CD4-positive, alpha-beta T cell treated with Interleukin-4 for 1 hour (primary cell): ENCODE measurements at places on chromosomes 16 and 17.

DNA sequence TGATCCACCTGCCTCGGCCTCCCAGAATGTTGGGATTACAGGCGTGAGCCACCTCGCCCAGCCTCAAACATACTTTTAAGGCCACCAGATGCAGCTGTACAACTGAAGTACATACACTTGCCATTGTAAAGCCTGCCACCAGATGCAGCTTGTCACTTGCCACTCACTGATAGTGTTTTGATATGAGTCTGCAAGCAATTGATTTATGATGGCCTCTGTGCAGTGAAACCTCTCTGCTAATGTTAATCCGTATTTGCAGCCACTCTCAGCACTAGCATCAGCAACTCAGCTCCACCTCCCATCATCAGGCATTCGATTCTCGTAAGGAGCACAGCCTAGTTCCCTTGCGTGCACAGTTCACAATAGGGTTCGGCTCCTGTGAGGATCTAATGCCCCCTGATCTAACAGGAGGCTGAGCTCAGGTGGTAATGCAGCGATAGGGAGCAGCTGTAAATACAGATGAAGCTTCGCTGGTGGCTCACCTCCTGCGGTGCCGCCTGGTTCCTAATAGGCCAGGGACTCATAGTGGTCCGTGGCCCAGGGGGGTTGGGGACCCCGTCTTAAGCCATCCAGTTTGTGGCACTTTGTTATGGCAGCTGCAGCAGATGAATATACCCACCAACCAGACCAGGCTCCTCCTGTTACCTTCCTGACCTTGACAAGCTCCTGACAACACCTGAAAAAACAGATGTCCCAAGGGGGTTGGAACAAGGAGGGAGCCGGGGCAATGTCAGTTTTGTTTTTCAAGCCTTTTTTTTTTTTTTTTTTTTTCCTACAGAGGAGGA is 1.3 kb upstream of the HERPUD1 start:
- DNase-seq: no peak

GRCh38 chr16:11147033-11147753 is 108.8 kb downstream of the SOCS1 start:
- no peak for DNase-seq

- no peak for DNase-seq
Measured at GRCh38 chr17:65243838-65244625, 106.9 kb downstream of the RGS9 start.

DNA sequence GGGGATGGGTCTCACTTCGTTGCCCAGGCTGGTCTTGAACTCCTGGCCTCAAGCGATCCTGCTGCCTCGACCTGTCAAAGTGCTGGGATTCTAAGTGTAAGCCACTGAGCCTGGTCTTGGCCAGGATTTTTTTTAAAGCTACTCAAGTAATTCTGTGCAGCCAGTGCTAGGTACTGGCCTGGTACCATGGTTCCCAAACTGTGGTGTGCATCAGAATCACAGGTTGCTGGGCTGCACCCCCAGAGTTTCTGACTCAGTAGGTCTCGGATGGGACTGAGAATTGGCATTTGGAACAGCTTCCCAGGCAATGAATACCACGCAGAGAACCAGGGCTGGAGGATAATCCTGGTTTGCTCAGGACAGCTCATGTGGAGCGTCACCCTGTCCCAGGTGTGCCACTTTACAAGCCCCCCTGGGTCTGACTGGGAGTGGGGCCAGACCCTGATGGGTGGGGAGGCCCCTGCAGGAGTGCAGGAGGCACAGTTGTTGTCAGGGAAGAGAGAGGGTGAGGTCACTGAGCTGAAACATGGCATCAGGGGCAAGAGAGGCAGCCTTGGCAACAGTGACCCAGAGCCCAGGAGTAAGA is 10.7 kb upstream of the MRPS23 start:
- DNase-seq: no peak

GRCh38 chr16:46746821-46747776 is 1.0 kb downstream of the MYLK3 start:
- no peak for DNase-seq

DNA sequence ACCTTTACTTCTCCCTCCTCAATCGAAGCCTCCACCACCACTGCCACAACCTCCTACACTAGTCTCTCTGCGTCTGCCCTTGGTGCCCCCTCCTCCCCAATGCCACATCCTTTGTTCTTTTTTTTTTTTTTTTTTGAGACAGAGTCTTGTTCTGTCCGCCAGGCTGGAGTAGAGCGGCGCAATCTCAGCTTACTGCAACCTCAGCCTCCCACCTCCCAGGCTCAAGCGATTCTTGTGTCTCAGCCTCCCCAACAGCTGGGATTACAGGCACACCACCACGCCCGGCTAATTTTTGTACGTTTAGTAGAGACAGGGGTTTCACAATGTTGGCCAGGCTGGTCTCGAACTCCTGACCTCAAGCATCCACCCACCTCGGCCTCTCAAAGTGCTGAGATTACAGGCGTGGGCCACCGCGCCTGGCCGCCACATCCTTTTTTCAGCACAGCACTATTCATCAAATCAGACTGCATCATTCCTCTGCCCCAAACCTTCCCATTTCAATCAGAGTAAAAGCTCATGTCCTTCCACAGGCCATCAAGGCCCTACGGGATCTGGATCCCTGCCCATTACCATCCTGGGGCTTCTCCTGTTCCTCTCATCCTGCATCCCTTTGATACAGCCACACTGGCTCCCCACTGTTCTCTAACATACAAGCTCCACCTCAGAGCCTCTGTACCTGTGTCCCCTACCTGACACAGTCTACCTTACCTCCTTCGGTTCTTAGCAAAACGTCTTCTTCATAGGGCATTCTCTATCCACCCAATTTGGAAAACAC is 2.0 kb downstream of the KLHL11 start:
- no peak for DNase-seq

DNA sequence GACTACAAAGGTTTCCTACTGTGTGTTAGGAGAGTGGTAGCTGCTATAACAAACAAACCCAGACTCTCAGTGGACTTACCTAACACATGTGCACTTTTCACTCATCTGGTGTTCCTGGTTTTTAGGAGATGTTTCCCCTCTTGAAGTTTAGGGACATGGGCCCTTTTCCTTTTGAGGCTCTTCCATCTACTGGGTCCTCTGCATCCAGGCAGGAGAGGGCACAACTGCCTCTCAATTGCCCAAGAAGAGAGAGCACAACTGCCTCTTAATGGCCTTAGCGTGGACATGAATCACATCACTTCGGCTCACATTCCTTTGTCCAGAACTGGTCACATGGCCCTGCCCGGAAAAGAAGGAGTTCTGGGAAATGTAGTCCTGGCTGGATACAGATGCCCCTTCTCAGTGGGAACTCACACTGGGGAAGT is 9.8 kb upstream of the TNRC6C start:
- no peak for DNase-seq

- no peak for DNase-seq
Measured at GRCh38 chr17:42422958-42423712, at the start of gene CAVIN1. Gene CAVIN1 (minus strand): TSS chr17:42423256. CDS start chr17:42423097, 159 bp downstream.
